ENCODE measurements at places on chromosomes 5 and 9.

DNA sequence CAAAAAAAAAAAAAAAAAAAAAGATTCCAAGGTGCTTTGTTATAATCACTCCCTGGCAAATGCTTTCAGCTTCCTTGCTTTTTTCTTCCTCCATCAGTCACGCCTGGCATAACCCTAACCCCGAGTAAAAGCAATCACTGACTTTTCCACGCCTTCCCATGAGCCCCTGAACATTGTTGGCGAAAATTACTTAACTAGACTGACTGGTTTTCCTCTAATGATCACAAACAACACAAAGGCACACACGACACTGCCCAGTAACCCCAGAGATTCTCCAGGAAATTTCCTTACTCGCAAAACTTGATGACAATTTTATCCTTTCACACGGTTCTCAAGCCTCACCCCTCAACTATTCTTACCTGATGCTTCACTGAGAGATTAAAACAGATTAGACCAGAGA, 11.4 kb upstream of the PTGR1 start:
- DNase-seq = no peak

- DNase-seq = no peak
These were observed 10.8 kb downstream of the TRIM32 start for GRCh38 chr9:116697887-116698286.

- DNase-seq = peak; percentile 93
These were observed 81.9 kb upstream of the RARS1 start for GRCh38 chr5:168404365-168404764.

DNA sequence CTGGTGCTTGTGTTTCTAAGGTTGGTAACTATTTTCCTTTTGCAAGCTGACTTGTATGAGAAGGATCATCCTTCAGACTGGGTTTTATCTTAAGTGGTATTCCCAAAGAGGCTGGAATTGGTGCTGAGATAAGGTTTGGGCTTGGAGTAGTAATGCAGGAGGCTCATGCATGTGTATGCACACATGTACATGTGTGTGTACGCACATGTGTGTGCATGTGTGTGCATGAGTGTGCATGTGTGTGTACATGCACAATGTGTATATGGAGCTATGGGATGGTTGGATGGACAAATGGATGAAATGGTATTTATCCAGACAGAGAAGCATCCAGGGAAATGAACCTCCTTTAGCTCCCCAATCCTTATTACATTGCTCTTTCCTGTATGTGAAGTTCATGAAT, 142.6 kb downstream of the CARTPT start:
- no peak for DNase-seq

GRCh38 chr9:113828221-113828620, 47.9 kb upstream of the ZNF618 start:
- DNase-seq = no peak

DNA sequence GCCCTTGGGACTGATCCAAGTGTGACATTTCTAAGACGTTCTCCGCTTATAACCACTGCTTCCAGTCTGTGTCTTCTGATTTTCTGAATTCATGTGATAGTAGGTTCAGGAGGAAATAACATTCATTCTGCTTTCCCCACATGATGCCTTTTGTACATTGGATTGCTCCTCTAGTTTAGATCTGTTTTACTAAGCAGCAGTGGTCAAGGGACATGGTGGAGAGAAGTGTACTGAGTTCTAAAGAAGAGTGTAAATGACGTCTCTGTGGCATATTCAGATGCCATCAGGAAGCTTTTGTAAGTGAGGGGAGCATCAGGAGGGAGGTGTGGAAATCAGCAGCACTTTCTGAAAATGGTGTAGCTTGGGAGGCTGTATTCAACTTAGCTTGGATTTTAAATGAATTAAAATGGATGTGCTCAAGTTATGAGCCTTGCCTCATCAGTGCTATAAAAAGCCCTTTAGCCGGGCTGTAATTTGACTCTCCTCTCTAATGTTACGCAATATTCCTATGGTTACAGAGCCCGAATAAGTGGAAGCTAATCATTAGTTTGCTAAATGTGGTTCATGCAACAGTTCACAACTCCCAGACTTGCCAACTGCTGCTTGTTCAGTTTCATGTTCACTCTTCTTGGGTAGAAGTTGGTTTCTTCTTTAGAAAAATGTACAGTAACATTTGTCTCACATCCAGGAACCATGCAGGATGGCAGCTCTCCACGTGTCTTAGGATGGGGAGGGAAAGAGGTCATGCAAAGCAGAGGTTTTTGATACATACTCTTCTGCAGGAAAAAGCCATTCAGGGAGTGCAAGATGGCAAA, 281.3 kb downstream of the ARHGAP26 start:
- peak; percentile 91 for DNase-seq

DNA sequence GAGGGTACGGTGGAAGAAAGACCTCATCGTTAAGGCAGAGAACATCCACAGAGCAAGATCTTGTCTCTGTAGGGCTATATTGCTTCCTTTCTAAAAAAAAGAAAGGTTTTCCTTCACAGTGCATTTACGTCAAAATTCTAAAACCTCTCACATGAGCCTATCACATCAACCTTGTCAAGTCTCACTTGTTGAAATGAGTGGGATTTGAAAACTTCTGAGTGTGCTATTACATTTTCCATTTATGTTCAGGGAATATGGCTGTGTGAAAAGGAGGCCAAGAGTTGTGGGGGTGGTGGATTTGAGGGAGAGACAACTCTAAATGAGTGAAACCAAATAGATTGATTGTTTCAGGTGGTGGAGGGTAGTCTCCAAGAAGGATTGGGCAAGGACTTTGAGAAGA, 147.1 kb upstream of the MPDZ start:
- DNase-seq = no peak

GRCh38 chr9:134494273-134494815, 147.3 kb upstream of the COL5A1 start:
- no peak for DNase-seq

- no peak for DNase-seq
These were observed 219.2 kb downstream of the EBF1 start for GRCh38 chr5:158880483-158881001.

GRCh38 chr9:133107245-133107722, 13.8 kb downstream of the RALGDS start:
- no peak for DNase-seq
